ENCODE measurements at places on chromosomes 16 and 17. TPM values are rescaled to one million over a fixed set of nuclear protein-coding genes. Genes with fewer than 3 reads are reported as not detected.

KRT10 gene
- 22.3 TPM for total RNA-seq

GRCh38 chr16:69554495-69554894 lies 11.3 kb upstream of the NFAT5 start:
- DNase-seq, result no peak

METTL16 gene
- 26.5 TPM for total RNA-seq

GRCh38 chr17:41657176-41657754 lies 31.4 kb upstream of the EIF1 start:
- DNase-seq, result no peak

GRCh38 chr17:5468075-5468473 lies 708 bp downstream of the DHX33 start:
- no peak for DNase-seq

DEXI gene
- total RNA-seq, result 27.9 TPM

- DNase-seq, result no peak
Measured at GRCh38 chr16:6279286-6279685, 1053.4 kb upstream of the RBFOX1 start.

GRCh38 chr16:52843381-52843780 lies 209.3 kb downstream of the CHD9NB start:
- DNase-seq, result no peak

TP53 gene
- 32.8 TPM for total RNA-seq

- no peak for DNase-seq
Measured at GRCh38 chr16:25796239-25796638, 104.5 kb downstream of the HS3ST4 start.

ZFP3 gene
- 1.4 TPM for total RNA-seq

DNA sequence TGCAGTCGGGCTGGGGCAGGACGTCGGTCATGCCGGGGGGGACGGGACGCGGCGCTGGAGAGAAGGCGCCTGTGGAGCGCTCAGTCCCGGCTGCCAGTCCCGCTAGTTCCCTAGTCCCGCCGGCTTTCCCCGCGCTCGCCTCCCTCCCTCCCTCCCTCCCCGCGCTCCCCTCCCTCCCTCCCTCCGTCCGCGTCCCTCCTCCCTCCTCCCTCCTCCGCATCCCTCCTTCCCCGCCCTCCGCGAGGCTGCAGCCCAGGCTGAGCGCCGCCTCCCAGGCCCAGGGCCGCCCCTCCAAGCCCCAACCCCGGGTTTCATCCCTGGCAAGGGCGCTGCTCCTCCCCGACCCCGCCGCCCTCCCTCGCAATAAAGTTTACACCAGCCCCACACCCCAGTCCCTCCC lies 34.8 kb downstream of the TIMM22 start:
- no peak for DNase-seq

GRCh38 chr17:75590314-75590761 lies 2.7 kb downstream of the MYO15B start:
- no peak for DNase-seq

HS3ST4 gene
- total RNA-seq, result 4.6 TPM

GRCh38 chr17:19460700-19461099 lies 49.7 kb downstream of the RNF112 start:
- DNase-seq, result no peak

DNA sequence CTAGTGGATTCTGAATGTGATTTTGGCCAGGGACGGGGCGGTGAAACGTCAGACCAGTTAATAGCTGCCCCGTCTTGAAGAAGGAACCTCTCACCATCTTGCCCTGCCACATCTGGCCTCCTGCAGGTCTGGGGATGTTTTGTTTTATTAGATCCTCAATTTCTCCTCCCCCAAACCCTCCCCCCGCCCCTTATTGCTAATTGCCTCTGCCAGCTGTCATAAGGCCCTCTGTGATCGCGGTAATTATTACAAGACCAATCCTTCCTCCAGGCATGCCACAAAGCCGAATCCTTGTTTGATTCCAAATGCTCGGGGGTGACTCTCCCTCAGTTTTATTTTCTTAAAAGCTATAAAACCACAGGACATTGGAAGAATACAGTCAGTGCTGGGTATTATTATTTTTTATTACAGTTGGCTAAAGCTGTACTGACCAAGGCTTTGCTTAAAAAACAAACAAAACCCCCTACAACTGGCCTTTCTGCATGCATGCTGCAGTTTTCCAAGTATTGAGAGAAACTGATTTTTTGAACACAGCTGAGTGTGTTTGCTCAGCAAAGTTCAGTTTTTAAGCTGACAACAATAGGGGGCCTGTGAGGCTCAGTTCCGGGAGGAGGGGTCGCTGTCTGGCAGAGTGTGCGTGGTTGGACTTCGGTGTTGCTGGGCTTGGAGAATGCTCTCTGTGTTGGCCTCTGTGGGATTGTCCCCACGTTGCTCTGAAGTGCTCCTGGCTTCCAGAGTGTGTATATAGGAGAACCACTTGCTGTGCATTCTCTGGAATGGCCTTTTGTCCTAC lies 1.7 kb downstream of the KSR1 start:
- DNase-seq, result no peak

DNA sequence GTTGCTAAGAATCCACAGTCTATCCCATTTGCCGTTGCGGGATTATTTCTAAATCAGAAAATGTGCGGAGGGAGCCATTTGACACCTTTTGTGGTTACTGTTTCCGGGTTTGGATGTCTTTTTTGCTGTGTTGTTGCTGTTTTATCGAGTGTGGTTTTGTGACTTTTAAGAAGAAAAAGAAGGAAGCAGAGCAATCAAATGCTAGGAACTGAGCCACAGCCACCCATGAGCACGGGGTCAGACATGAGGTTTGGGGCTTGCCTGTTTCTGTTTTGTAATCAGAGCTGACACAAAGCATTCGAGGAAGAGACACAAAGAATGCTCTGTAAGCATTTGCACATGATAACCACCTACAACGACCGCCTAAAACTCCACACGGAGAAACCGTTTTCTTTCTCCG lies 53.1 kb upstream of the CHMP6 start:
- no peak for DNase-seq
